ENCODE measurements at places on chromosomes 3 and 15. TPM values are rescaled to one million over a fixed set of nuclear protein-coding genes. Genes with fewer than 3 reads are reported as not detected.

GRCh38 chr15:33515121-33515520 lies 204.4 kb downstream of the RYR3 start:
- no peak for DNase-seq

- peak; percentile 21 for DNase-seq
These were observed 32.9 kb downstream of the PLCH1 start for GRCh38 chr3:155712008-155712407.

DNA sequence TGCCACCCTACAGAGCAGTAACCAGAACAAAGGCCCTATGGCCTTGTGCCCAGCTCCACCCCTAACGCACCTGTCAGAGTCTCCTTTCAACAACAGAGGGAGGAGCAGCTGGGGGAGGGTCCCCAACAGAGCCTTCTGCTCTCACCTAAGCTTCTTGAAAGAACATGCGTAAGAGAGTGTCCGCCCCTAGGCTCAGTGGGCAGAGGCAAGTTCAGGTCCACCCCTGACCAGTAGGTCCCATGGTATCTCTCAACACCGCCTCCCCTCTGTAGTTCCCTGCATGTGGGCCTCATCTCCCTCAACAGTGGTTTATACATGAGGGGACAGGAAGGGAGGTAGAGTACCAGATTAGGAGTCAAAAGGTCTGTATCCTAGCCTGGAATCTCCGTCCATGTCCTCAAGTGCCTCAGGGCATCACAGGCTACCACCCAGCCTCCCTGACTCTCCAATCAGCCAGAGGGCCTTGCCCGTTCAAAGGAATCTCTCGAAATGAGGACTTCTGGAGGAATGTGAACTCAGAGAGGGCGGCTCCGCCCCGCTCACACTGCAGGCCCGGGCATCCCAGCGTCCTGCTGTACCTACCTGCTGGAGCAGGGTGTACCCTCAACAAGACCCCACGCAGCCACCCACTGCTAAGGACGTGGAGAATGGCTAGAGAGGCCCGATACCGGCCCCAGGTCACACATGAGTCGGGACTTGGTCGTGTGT lies 680 bp downstream of the POC1A start:
- DNase-seq = no peak

Gene MYO5C
- total RNA-seq = 1.0 TPM

Gene AQR
- 32.7 TPM for total RNA-seq

Data from GM12878 (cell line).